Mesothelial cell of epicardium (in vitro differentiated cells): ENCODE measurements at places on chromosomes 3 and 15. TPM values are rescaled to one million over a fixed set of nuclear protein-coding genes. Genes with fewer than 3 reads are reported as not detected.
A peak's percentile ranks its signal among the peaks of the same experiment; 100 is the strongest.

CAPN7 gene
- total RNA-seq = 41.7 to 44.6 TPM (median 42.4 TPM) in 3 replicates

DNA sequence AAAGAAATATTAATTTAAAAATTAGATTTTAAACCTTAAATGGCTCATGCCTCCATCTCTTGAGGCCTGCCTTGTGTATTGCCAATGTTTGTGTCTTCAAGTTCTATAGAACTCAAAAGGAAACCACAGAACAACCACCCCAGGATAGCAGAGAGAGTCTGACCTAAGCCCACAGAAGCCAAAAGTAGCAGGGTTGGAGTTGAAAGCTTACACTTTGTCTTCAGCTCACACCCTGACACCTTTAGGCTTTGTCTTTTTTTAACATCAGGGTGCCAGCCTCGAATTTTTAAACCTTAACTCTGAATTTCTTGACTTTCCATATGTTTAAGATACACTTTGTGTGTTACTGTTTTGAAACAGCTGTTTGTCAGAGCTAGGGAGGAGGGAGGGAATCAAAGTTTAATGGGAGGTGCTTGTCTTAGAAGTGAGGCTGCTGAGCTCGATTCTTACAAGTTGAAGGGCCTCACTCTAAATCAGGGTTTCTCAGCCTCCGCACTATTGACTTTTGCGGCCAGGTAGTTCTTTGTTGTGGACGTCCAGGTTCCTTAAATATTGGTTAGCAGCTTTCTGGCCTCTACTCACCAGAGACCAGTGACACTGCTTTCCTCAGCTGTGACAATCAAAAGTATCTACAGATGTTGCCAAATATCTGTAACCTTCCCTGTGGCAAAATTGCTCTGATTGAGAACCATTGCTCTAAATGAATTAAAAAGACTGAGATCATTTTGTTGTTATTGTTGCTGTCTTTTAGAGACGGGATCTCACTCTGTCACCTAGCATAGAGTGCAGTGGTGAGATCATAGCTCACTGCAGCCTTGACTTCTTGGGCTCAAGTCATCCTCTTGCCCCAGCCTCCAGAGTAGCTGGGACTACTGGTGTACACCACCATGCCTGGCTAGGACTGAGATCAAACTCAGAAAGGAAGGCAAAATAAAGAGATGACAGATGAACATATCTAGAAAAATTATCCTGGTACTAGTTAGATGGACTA lies 139.2 kb upstream of the EOMES start:
- no peak overlapping the region for H3K27ac ChIP-seq
- no peak for DNase-seq
- H3K4me1 ChIP-seq = no peaks in the 10 kb centered on the region

DNA sequence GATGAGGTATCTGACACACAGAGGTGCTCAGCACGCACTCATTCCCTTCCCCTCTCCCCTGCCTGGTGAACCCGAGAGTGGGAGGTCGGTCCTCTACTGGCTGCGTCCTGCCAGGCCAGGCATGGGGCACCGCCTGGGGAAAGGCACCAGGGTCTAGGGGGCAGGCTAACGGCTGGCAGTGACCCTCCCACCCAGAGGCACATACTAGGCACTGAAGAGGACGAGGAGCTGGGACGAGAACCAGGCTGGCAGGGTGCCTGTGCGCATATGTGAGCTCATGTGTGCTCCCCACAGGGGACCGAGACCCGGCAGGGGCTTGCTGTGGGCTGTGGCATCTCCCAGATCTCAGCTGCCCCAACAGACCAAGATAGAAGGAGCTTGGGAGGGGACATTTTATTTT lies 86.7 kb downstream of the IQSEC1 start:
- H3K27me3 ChIP-seq = peaks cover under 1% of the 10 kb centered on the region
- no peak overlapping the region for H3K27ac ChIP-seq
- peaks cover 5% of the 10 kb centered on the region for H3K4me1 ChIP-seq
- no peak for DNase-seq
- no peak overlapping the region for H3K4me3 ChIP-seq

A4GNT gene
- not detected in 3 replicates for total RNA-seq

DNA sequence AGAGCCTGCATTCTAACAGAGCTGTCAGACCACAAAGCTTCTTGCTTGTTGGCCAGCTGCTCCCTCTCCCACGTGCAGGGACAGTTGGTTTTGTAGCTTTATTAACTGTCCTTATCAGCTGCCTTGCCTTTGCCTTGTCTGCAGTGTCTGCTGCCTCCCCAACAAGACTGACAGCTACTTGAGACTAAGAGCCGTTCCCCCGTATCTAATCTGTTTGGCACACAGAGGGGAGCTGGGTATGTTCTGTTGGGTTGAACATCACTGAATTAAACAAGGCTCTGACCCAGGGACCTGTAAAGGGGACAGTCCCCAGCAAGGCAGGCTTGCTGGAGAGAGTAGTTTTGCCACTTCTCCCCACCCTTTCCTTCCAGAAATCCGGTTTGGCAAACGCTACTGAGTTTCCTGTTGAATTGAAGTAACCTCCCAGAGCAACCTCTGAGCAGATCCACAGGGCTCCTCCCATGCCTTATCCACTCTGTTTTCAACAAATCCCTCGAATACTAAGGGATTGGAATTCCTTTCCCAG lies 116.1 kb downstream of the ANP32A start:
- no peaks in the 10 kb centered on the region for H3K36me3 ChIP-seq
- peak overlapping the region; percentile 50 for H3K27ac ChIP-seq
- DNase-seq = no peak

DNA sequence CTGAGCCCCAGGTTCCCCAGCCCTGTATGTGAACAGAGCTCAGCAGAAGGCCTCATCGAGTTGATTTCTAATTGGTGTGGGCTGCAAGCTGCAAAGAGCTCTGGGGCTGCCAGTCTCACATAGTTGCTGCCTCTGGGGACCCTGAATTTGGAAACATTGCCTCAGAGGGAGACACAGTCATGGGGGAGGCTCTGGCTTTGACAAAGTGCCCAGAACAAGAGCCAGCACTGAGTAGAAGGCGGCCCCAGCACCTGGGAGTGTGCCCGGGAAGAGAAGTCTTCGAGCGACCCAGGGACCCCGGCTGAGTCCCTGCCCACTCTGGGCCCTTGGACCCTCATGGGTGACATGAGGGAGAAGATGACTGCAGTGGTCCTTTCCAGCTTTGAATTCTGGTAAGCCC lies 7.3 kb downstream of the NTRK3 start:
- peaks cover 88% of the 10 kb centered on the region for H3K27me3 ChIP-seq
- no peak for DNase-seq
- H3K4me1 ChIP-seq = peaks cover 2% of the 10 kb centered on the region
- H3K27ac ChIP-seq = no peak overlapping the region
- H3K4me3 ChIP-seq = no peak overlapping the region

- no peaks in the 10 kb centered on the region for H3K27me3 ChIP-seq
- H3K4me3 ChIP-seq = no peak overlapping the region
- H3K4me1 ChIP-seq = peaks cover 37% of the 10 kb centered on the region
Observed at GRCh38 chr15:63522225-63522578, 17.8 kb downstream of the USP3 start.

DNA sequence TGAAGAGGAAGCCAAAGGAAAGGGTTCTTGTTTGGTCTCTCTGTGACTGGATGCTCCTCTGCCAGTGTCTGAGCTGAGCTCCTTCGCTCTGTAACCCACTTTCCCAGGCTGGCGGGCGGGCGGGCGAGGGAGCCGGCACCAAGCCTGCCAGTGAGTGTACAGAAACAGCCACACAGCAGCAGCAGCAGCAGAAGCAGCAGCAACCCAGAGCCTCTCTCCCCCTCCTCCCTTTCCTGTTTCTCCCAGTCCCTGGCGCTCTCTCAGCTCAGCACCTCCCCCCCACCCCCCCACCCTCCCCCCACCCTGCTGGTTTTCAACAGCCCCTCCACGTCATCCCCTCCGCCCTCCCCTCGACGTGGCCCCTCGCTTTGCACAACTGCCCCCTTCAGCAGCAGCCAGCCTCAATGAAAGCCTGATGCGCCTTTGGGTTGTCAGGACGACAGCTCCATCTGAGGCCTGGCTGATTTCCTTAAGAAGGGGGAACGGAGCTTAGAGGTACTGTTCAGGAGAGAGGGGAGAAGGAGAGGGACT lies at the start of gene LSAMP:
LSAMP (minus strand) TSS at position 177 of the 531 bp plus-strand sequence.
- peak within 1 kb of the TSS; percentile 73 for H3K4me3 ChIP-seq
- H3K4me1 ChIP-seq = peaks cover 40% of the 10 kb centered on the region
- H3K36me3 ChIP-seq = no peaks in the 10 kb centered on the region
- peak; percentile 52 for DNase-seq

ZNF502 gene
- total RNA-seq = not detected in 3 replicates

GRCh38 chr3:159789017-159789416 lies 199.6 kb upstream of the IL12A start:
- H3K27ac ChIP-seq = peak overlapping the region; percentile 95
- H3K27me3 ChIP-seq = no peaks in the 10 kb centered on the region
- peaks cover 70% of the 10 kb centered on the region for H3K4me1 ChIP-seq
- no peak overlapping the region for H3K4me3 ChIP-seq

APOD gene
- total RNA-seq = 0.63 to 1.2 TPM (median 0.86 TPM) in 3 replicates

DNA sequence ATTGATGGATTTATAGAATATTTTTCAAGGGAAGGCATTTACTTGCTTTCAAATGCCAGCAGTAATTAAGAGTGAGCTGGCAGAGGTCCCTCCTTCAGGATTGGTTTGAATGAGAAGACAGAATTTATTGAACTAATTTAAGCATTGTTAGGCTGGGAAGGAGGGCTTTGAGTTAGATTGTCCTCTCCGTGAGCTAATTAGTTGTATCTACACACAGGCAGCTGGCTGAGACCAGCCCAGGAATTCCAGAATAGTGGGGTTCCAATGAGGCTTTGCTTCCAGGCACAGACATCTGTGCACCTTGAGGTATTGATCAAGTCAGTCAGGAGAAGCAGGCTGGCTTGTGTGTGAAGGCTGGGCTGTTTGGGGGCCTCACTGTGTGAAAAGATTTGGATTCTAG lies 124.0 kb upstream of the WNT5A start:
- DNase-seq = no peak
- H3K4me3 ChIP-seq = no peak overlapping the region
- peaks cover 50% of the 10 kb centered on the region for H3K27me3 ChIP-seq
- no peaks in the 10 kb centered on the region for H3K36me3 ChIP-seq
- H3K4me1 ChIP-seq = peaks cover 20% of the 10 kb centered on the region

GRCh38 chr15:88543065-88543776 lies 3.3 kb downstream of the DET1 start:
- H3K4me3 ChIP-seq = no peak overlapping the region
- peaks cover 58% of the 10 kb centered on the region for H3K4me1 ChIP-seq
- H3K36me3 ChIP-seq = peaks cover 2% of the 10 kb centered on the region
- H3K27me3 ChIP-seq = no peaks in the 10 kb centered on the region
- H3K27ac ChIP-seq = peak overlapping the region; percentile 95

DNA sequence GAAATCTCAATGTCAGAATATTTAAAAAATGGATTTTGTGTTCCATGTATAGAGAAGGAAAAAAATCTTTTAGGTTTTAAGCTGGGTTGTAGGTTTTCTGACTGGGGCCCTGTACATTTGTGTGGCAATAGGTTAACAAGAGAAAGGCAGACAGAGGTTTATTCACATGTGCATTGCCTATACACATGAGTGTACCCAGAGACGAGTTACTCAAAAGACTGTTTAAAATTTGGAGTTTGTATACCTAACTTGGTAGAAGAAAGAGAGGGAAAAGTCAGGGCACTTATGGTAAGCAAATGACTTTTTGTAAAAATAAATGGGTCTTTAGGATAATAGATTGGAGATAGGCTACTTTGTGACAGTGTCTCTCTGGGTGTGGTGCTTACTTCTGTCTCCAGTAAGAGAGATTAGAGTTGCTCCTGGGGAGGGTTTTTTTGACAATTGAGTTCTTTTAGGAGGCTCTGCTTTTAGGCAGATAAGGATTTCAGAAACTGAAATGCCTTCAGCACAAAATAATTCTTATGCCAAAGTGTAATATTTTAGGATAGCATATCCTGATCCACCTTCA lies 225.2 kb downstream of the TCF12 start:
- peaks cover 14% of the 10 kb centered on the region for H3K4me1 ChIP-seq
- no peak overlapping the region for H3K27ac ChIP-seq
- no peak for DNase-seq
- H3K4me3 ChIP-seq = no peak overlapping the region
- H3K27me3 ChIP-seq = no peaks in the 10 kb centered on the region

GRCh38 chr15:29438703-29439055 lies 169.1 kb upstream of the NSMCE3 start:
- peaks cover 16% of the 10 kb centered on the region for H3K4me1 ChIP-seq
- H3K36me3 ChIP-seq = no peaks in the 10 kb centered on the region
- no peak for DNase-seq
- peaks cover 4% of the 10 kb centered on the region for H3K27me3 ChIP-seq
- H3K4me3 ChIP-seq = no peak overlapping the region

- no peak for DNase-seq
- H3K4me1 ChIP-seq = peaks cover 13% of the 10 kb centered on the region
- peaks cover 100% of the 10 kb centered on the region for H3K27me3 ChIP-seq
Observed at GRCh38 chr15:60000113-60000823, 3.8 kb upstream of the FOXB1 start.

- DNase-seq = no peak
- no peaks in the 10 kb centered on the region for H3K27me3 ChIP-seq
Observed at GRCh38 chr15:75025107-75025506, 1.7 kb downstream of the PPCDC start.

ALG1L2 gene
- total RNA-seq = 1.8 to 3.1 TPM (median 2.8 TPM) in 3 replicates

DNA sequence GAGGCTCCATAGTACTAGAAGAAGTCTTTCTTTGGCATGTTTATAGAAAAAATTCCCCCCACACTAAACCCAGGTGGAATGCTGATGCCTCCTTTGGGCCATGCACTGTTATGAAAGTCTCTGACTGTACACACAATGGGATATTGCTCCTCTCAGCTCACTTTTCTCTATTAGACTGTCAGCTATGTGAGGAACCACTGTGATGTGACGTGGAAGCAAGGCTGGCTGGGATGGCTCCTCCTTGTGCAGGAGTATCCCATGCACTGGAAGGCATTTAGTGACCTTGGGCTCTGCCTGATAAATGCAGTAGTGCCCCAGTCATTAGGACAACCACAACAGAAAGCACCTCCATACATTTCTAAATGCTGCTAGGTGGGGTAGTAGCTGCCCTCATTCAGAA lies 5.7 kb upstream of the FRMD4B start:
- no peak overlapping the region for H3K4me3 ChIP-seq
- peaks cover under 1% of the 10 kb centered on the region for H3K4me1 ChIP-seq
- no peaks in the 10 kb centered on the region for H3K36me3 ChIP-seq
- no peak for DNase-seq

OSTN gene
- total RNA-seq = 0.75 to 1.0 TPM (median 0.97 TPM) in 3 replicates

SAMMSON gene
- not detected in 3 replicates for total RNA-seq

ZNF80 gene
- total RNA-seq = 0.16 TPM in 1 of 3 replicates, not detected in the others

PODXL2 gene
- total RNA-seq = 25.5 to 29.7 TPM (median 27.1 TPM) in 3 replicates

DNA sequence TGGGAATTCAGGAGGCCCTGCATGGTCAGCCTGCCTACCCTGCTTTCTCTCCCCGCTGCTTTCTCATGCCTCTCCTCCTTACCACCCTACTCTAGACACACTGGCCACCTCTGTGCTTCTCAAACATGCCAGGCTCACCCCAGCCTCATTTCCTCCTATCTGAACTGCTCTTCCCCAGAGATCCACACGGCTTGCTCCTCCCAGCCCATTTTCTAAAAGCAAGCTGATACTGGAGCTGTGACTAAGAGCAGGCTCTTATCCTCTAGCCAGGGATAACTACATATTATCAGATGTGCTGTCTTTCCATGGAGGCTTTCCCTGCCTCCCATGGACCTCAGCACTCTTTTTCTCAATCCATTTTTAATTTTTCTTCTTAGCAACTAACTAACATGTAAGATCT lies 85.9 kb downstream of the BOC start:
- peak overlapping the region; percentile 1 for H3K27ac ChIP-seq
- H3K4me3 ChIP-seq = no peak overlapping the region
- no peak for DNase-seq

GRCh38 chr15:48555241-48555881 lies 90.1 kb downstream of the FBN1 start:
- no peak for DNase-seq
- peak overlapping the region; percentile 27 for H3K27ac ChIP-seq
- H3K4me1 ChIP-seq = peaks cover 43% of the 10 kb centered on the region
- H3K27me3 ChIP-seq = no peaks in the 10 kb centered on the region
